Breast epithelium (tissue), 4 donors: ENCODE measurements at places on chromosomes 1 and 21. TPM values are rescaled to one million over a fixed set of nuclear protein-coding genes. Genes with fewer than 3 reads are reported as not detected.

GRCh38 chr1:205144046-205144720 is 22.4 kb upstream of the RBBP5 start:
- H3K27ac ChIP-seq = peak overlapping the region; percentile 5
- no peak for DNase-seq
- no peak overlapping the region for H3K4me3 ChIP-seq
- no peaks in the 10 kb centered on the region for H3K4me1 ChIP-seq
- H3K36me3 ChIP-seq = no peaks in the 10 kb centered on the region

DNA sequence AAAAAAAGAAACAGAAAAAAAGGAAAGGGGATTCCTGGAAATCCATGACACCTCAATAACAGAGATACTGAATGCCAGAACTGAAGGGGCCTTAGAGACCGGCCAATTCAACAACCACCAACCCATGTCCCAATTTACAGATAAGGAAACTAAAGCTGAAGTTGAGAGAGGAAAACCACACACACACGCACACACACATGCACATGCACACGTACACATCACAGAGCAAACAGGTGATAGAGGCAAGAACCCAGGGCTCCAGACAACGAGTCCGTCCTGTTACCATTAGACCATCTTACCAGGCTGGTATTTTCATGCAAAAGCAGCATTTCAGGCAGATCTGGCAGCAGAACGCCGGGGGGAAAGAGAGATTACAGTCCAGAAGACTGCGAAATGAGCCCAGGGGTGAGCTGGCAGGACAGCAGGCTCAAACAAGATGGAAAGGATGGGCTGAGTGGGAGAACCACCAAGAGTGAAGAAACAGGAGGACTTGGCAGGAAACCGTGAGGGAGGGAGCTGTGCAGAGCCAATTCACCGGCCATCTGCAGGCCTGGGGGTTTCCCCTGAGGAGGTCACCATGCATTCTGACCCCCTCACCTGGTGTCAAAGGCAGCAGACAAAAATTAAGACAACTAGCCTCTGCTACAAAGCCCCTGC is 43.5 kb downstream of the PAFAH2 start:
- H3K4me3 ChIP-seq = no peak overlapping the region
- H3K27ac ChIP-seq = no peak overlapping the region
- H3K4me1 ChIP-seq = no peaks in the 10 kb centered on the region

DNA sequence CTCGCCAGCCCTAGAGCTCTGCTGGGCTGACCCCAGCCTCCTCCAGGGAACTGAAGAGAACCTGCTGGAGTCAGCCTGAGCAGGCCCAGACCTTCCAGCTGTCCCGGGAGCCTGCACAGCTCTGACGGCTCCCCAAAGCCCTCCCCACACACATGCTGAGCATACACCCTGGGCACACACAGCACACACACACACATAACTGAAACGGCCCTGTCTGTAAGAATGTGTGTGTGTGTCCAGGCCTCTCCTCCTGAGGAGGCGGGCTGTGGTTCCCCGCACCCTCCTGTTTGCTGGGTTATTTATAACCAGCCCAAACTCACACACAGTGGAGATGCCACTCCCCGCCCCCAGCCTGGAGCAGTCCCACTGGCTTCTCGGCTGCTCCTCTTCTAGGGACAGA is 20.2 kb downstream of the SDC3 start:
- H3K36me3 ChIP-seq = no peaks in the 10 kb centered on the region
- DNase-seq = peak; percentile 76
- peaks cover 22% of the 10 kb centered on the region for H3K4me1 ChIP-seq
- peak overlapping the region; percentile 93 for H3K27ac ChIP-seq
- no peak overlapping the region for H3K4me3 ChIP-seq
- no peaks in the 10 kb centered on the region for H3K27me3 ChIP-seq

GRCh38 chr1:76759950-76760349 is 107.3 kb upstream of the ST6GALNAC5 start:
- DNase-seq = no peak
- no peaks in the 10 kb centered on the region for H3K27me3 ChIP-seq
- H3K27ac ChIP-seq = no peak overlapping the region
- no peaks in the 10 kb centered on the region for H3K4me1 ChIP-seq
- no peak overlapping the region for H3K4me3 ChIP-seq

- H3K27me3 ChIP-seq = no peaks in the 10 kb centered on the region
- no peak for DNase-seq
- no peak overlapping the region for H3K4me3 ChIP-seq
- H3K27ac ChIP-seq = no peak overlapping the region
- H3K36me3 ChIP-seq = no peaks in the 10 kb centered on the region
These were observed 12.2 kb upstream of the SLC6A9 start for GRCh38 chr1:44043176-44044070.

- no peaks in the 10 kb centered on the region for H3K27me3 ChIP-seq
- no peak overlapping the region for H3K4me3 ChIP-seq
- DNase-seq = no peak
- no peaks in the 10 kb centered on the region for H3K36me3 ChIP-seq
These were observed 161.2 kb downstream of the PSMG1 start for GRCh38 chr21:39022035-39022434.

GRCh38 chr1:119275145-119276134 is 93.1 kb upstream of the HAO2 start:
- H3K36me3 ChIP-seq = no peaks in the 10 kb centered on the region
- no peaks in the 10 kb centered on the region for H3K4me1 ChIP-seq
- H3K4me3 ChIP-seq = no peak overlapping the region
- no peak overlapping the region for H3K27ac ChIP-seq
- no peak for DNase-seq

GRCh38 chr1:17183388-17184160 is 21.4 kb upstream of the PADI1 start:
- H3K4me1 ChIP-seq = no peaks in the 10 kb centered on the region
- DNase-seq = no peak
- no peak overlapping the region for H3K27ac ChIP-seq
- no peak overlapping the region for H3K4me3 ChIP-seq

The MTARC1 gene
- total RNA-seq = 47.9 TPM

The CFAP45 gene
- 0.80 TPM for total RNA-seq

The NOTCH2 gene
- 106 TPM for total RNA-seq

The RGS8 gene
- not detected for total RNA-seq
